GM23338 (cell line): ENCODE measurements at places on chromosomes 7 and 10. TPM values are rescaled to one million over a fixed set of nuclear protein-coding genes. Genes with fewer than 3 reads are reported as not detected.

DNA sequence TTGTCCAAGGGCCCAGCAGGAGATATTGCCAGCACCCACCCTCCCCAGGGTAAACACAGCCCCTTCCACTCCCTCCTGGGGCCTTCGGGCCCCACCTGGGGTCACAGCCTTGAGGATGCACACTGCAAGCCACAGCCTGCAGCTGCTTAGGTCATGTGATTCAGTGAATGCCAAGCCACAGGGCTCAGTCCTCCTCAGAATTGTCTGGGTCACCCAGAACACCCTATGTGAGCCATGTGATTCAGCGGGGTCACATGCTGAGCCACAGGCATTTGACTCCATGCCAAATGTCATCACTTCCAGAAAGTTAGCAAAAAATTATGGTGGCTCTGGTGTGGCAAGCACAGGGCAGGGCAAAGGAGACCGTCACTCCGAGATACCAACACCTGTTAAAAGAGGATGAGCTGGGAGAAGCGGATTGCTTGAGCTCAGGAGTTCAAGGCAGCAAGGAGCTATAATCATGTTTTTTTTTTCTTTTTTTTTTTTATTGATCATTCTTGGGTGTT, 17.2 kb upstream of the PSAP start:
- no peaks in the 10 kb centered on the region for H3K4me1 ChIP-seq
- H3K36me3 ChIP-seq, result no peaks in the 10 kb centered on the region
- no peak for DNase-seq
- H3K27me3 ChIP-seq, result no peaks in the 10 kb centered on the region
- no peak overlapping the region for H3K27ac ChIP-seq
- H3K4me3 ChIP-seq, result no peak overlapping the region

GRCh38 chr7:66423729-66424128, 205.0 kb upstream of the KCTD7 start:
- H3K4me3 ChIP-seq, result no peak overlapping the region
- no peaks in the 10 kb centered on the region for H3K27me3 ChIP-seq
- H3K27ac ChIP-seq, result no peak overlapping the region

The PVRIG gene
- not detected in 2 replicates for total RNA-seq

The KIAA1549 gene
- 11.6 and 13.5 TPM in 2 replicates for total RNA-seq
